ENCODE measurements at places on chromosomes 16 and 17.
A peak's percentile ranks its signal among the peaks of the same experiment; 100 is the strongest.

DNA sequence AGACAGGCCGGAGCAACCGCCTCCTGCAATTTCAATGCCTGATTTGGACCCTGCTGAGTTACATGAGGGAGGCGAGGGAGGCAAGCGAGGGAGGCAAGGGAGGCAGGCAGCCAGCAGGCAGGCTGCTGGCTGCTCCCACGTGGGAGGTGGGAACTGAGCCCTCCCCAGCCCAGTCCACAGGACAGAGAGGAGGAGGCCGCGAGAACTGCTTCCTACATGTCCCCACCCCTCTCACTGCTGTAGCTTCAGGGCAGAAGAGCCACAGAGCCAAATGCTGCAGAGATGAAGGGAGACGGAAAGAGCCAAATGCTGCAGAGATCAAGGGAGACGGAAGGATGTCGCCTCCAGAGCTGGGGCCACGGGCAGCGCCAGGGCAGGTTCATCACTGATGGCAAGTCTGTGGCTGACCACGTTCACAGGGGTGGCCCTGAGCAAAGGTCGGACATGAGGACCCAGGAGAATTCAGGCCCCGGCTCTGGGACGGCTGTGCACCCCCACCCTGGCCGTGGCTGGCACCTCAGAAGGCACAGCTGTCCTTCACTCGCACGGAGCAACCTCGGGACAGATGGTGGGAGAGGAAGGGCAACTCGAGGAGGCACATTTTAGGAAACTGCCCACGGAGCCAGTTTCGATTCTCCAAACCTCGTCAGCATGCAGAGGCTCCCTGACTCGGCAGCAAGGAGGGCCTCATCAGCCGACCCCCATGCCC lies 21.5 kb downstream of the RPH3AL start:
- no peak for DNase-seq

GRCh38 chr17:10316801-10317542 lies 55.8 kb downstream of the MYH13 start:
- peak; percentile 83 for DNase-seq

GRCh38 chr16:51180719-51181502 lies 29.8 kb upstream of the SALL1 start:
- no peak for DNase-seq

GRCh38 chr17:12457493-12457892 lies 208.2 kb upstream of the MYOCD start:
- DNase-seq = no peak

GRCh38 chr16:48352648-48353390 lies 32.4 kb downstream of the SIAH1 start:
- DNase-seq = no peak

- peak; percentile 14 for DNase-seq
Measured at GRCh38 chr16:10646581-10647263, 48.0 kb downstream of the TEKT5 start.

GRCh38 chr16:66278111-66278531 lies 88.4 kb upstream of the CDH5 start:
- DNase-seq = no peak

DNA sequence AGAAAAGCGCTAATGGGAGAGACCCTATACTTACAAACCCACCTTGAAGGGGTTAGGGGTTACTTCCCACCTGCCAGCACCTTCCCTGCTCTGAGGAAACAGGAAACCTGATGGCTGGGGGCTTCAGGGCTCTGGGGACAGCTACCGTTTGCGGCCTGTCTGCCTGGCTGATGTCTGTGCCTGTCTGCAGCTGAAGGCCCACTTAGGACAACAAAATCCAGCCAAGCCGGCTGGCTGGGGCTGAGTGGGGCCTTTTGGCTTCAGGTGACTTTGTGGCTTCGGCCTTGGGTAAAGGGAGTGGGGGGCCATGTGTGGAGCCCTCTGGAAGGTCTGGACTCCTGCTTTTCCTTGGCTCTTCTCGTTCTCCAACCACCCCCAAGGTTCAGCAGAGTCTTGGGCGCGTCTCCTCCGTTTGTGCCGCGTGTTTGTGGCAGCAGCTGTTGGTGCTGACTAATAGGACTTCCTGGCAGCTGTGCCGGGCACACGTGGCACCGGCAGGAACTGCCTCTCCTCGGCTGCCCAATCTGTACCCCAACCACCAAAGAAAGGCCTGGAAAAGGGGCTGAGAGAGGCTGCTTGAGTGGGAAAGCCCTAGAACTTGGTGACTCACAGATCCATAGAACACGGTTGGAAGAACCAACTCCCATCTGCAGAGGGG lies 186.7 kb downstream of the MSI2 start:
- DNase-seq = peak; percentile 94

DNA sequence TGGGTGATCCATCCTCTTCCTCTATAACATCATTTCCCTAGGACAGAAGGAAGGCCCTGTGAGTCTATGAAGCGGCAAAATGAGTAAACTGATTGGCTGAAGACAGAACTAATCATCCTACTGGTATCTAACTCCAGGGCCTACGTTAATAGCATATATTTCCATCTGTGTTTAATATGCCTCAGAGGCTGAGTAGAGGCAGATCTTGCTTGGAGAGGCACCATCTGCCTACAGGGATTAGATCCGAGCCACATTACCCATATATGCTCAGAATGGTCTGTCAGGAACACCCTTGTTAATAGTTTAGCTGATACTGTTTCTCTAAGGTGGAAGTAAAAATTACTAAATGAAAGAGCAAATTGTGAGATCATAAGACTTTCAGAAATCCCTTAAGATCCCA lies 13.2 kb upstream of the FOXJ1 start:
- no peak for DNase-seq

- DNase-seq = no peak
Measured at GRCh38 chr16:9360075-9360474, 268.6 kb downstream of the HAPSTR1 start.

GRCh38 chr16:77191259-77191969 lies 424 bp downstream of the MON1B start:
- DNase-seq = peak; percentile 66

GRCh38 chr17:82325286-82326180 lies 8.0 kb downstream of the SECTM1 start:
- no peak for DNase-seq

DNA sequence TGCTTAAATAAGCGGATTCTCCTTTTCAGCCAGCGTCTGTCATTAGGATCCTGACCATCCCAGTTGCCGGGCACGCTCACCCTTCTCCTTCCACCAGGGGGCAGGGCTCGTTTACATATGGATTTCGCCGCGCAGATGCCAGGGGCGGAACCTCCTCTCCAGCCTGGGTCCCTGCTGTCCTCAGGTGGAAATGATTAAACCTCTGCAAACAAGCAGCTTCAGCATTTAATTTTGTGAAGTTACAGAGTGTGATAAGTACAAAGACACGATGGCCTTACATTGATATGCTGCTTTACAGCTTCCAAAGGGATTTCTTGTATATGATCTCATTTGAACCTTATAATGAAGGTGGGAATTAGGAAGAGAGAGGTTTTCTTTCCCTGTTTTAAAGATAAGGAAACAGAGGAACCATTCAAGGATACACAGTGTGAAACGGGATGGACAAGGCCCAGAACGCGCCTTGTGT lies 3.9 kb upstream of the KRT28 start:
- DNase-seq = peak; percentile 88

DNA sequence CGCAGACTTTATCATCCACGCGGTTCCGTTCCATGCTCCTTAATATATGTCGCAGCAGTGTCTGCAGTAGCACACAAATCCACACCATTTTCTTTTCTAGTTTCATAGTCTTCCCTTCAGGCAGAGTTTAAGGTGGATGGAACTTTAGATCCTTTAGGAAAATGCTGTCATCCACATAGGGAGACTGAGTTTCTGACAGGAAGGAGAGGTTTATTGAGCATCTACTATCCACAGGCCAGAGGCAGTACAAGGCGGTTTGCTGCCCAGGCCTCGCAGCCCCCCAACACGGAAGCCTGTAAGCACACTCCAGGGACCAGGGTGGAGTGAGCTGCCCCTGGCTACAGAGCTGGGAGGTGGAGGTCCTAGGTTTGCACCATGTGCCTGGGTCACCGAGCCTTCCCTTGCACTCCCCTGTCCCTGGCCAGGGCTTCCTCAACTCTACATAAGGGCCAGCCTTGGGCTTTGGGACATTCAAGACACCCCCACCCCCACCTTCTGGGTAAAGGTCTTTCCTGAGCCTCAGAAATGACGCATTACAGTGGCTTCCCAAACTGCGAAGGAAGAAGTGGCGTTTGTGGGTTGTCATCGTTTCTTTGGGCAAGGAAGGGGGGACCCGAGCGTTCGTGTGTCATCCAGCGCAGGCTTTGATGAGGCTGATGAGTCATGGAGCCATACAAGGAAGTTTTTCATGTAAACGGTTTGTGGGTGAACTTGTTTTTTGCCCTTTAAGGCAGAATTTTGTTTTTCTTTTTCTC lies 146.5 kb upstream of the PLCG2 start:
- peak; percentile 92 for DNase-seq

GRCh38 chr16:83692224-83692623 lies 115.6 kb upstream of the HSBP1 start:
- no peak for DNase-seq

- DNase-seq = no peak
Measured at GRCh38 chr17:3724378-3725077, 825 bp downstream of the HASPIN start.

- DNase-seq = no peak
Measured at GRCh38 chr16:47980212-47980611, 175.6 kb downstream of the ABCC12 start.

- no peak for DNase-seq
Measured at GRCh38 chr16:31114468-31114867, 3.0 kb upstream of the KAT8 start.

- peak; percentile 91 for DNase-seq
Measured at GRCh38 chr17:50482516-50482915, 3.9 kb downstream of the RSAD1 start.

DNA sequence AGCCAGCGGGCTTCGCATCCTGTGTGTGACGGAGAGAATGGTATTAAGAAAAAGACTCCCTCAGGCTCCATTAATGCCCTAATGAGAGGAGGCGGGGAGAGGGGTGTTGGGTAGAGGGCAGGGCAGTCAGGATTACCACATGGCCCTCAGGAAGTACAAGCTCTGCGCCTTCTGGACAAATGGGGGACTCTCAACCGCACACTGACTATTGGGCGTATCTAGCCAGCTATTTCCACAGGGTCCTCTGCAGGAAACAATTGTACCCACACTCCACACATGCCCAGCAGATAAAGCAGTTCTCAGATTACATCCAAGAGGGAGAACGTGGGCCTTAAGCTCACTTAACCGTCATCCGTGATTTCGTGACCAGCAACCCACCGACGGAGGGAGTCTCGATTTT lies 14.7 kb downstream of the NXN start:
- peak; percentile 20 for DNase-seq

GRCh38 chr17:76551685-76552084 lies 11.8 kb downstream of the PRCD start:
- no peak for DNase-seq

DNA sequence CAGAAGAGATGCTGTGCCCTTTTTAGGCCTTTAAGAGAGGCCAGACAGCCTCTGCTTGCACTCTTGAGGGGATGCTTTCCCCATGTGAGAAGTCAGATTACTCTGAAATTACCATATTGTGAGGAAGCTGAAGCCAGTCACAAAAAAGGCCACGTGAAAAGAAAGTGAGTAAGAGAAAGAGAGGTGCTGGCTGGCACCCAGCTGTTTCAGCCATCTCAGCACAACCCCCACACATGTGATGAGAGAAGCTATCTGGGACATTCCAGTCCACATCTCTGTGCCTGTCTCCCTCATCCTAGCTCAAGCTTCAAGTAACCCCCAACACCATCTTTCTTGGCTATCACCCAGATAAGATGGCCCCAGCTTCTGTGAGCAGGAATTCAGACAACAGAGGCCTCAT lies 131.4 kb downstream of the HS3ST2 start:
- DNase-seq = no peak

- peak; percentile 96 for DNase-seq
Measured at GRCh38 chr17:42744806-42745617, at the start of gene EZH1. Gene EZH1 (minus strand): TSS chr17:42745040. CDS start chr17:42728941, 16,099 bp downstream.

- no peak for DNase-seq
Measured at GRCh38 chr16:799948-800833, at the start of gene GNG13. Gene GNG13 (minus strand): TSS chr16:800734. CDS start chr16:799077, 1,657 bp downstream.

DNA sequence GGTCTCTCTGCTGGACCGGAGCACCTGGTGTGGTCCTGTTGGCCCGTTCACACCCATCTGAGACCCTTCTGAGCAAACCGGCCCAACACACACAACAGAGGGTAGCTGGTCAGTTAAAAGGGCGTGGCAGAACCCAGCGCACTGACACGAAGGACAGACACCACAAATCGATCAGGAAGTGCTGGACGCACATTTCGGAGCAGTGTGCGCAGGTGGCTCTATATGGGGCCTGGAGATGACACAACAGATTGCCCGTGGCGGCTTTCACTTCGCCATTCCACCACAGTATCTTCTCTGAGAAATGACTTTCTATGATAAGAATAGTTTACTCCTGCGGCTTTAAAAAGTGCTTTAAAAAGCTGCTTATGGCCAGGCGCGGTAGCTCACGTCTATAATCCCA lies 12.5 kb downstream of the CCDC57 start:
- peak; percentile 18 for DNase-seq

DNA sequence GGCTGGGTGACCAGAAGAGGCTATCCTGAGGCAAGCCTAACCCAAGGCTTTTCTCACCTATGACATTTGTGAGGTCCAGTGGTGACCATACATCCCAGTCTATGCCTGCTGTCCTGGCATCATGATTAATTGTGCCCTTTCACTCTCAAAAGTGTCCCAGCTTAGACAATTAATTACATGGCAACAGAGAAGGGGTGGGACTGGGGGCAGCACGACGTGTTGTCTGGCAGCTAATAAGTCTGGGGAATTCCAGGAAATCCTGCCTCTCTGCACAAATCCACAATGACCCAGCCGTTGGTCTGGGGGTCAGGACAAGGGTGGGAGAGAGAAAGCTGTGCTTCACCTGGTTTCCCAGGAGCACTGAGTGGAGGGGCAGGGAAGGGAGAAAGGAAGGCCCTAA lies 14.0 kb upstream of the MTMR4 start:
- DNase-seq = no peak

GRCh38 chr16:4578961-4579530 lies 22.9 kb downstream of the C16orf96 start:
- no peak for DNase-seq

- no peak for DNase-seq
Measured at GRCh38 chr17:39794249-39794970, 56.7 kb downstream of the GRB7 start.

GRCh38 chr17:77214743-77215142 lies 74.0 kb downstream of the SEC14L1 start:
- DNase-seq = peak; percentile 84

- DNase-seq = no peak
Measured at GRCh38 chr17:59335685-59336084, 4.2 kb downstream of the YPEL2 start.

GRCh38 chr17:80028030-80028429 lies 7.6 kb downstream of the TBC1D16 start:
- no peak for DNase-seq

GRCh38 chr17:43579566-43580140 lies 33.5 kb upstream of the ETV4 start:
- DNase-seq = no peak

Data from hematopoietic multipotent progenitor cell treated with erythropoietin and hydrocortisone succinate and interleukin-3 and kit ligand, for 4 days (in vitro differentiated cells).